Mesothelial cell of epicardium (in vitro differentiated cells): ENCODE measurements at places on chromosomes 3 and 15.

- DNase-seq = no peak
- H3K36me3 ChIP-seq = peaks cover 7% of the 10 kb centered on the region
- H3K27ac ChIP-seq = no peak overlapping the region
Measured at GRCh38 chr3:172068977-172069376, 29.6 kb downstream of the FNDC3B start.

- H3K4me1 ChIP-seq = peaks cover 8% of the 10 kb centered on the region
- H3K4me3 ChIP-seq = peak within 1 kb of the TSS; percentile 45
- DNase-seq = no peak
Measured at GRCh38 chr3:12545473-12545791, at the start of gene MKRN2OS. TSS of gene MKRN2OS (minus strand) at chr3:12545499. CDS start at chr3:12545464, 35 bp downstream.

DNA sequence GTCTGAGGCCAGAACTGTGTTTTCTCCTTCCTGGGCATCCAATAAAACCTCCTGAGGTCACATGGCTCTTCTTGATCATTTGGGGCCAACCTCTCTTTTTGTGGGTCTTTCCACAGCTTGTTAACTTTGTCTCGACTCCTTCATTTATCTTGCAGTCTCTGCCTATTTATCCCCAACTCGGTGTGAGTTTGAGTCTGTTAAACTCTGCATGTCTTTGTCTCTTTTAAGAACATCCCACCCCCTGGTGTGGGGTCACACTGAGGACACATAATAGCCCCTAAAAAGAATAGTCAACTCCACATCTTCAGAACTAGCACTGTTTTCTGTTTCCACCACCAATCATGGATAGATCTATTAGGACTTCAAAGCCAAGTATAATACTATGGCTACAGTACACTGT, 187.2 kb downstream of the TLE3 start:
- no peak overlapping the region for H3K27ac ChIP-seq
- peaks cover 8% of the 10 kb centered on the region for H3K4me1 ChIP-seq
- no peaks in the 10 kb centered on the region for H3K36me3 ChIP-seq
- peaks cover 40% of the 10 kb centered on the region for H3K27me3 ChIP-seq
- no peak for DNase-seq
- H3K4me3 ChIP-seq = no peak overlapping the region

GRCh38 chr15:55282284-55282833, 7.3 kb downstream of the RAB27A start:
- no peaks in the 10 kb centered on the region for H3K27me3 ChIP-seq
- H3K4me1 ChIP-seq = peaks cover 9% of the 10 kb centered on the region
- H3K36me3 ChIP-seq = peaks cover 7% of the 10 kb centered on the region
- no peak for DNase-seq
- no peak overlapping the region for H3K4me3 ChIP-seq
- no peak overlapping the region for H3K27ac ChIP-seq

DNA sequence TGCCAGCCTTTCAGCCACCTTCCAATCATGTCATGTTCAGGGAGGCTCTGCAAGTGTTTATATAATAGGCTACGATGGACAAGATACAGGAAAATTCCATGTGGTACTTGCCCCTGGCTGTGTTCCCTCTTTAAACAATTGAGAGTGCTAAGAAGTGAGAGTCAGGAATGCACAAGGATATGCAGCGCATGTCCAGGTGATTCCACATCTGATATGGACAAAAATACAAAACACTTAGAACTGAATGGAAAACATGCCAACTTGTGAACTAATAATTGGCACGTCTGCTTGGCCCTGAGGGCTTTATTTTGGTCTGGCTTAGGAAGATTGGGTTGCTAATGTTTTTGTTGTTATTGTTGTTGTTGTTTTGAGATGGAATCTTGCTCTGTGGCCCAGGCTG, 100.9 kb downstream of the CEMIP start:
- peaks cover 7% of the 10 kb centered on the region for H3K27me3 ChIP-seq
- H3K4me3 ChIP-seq = no peak overlapping the region
- no peaks in the 10 kb centered on the region for H3K4me1 ChIP-seq

GRCh38 chr15:76533995-76534394, 197.4 kb downstream of the ISL2 start:
- DNase-seq = no peak
- H3K27me3 ChIP-seq = no peaks in the 10 kb centered on the region
- no peak overlapping the region for H3K27ac ChIP-seq

DNA sequence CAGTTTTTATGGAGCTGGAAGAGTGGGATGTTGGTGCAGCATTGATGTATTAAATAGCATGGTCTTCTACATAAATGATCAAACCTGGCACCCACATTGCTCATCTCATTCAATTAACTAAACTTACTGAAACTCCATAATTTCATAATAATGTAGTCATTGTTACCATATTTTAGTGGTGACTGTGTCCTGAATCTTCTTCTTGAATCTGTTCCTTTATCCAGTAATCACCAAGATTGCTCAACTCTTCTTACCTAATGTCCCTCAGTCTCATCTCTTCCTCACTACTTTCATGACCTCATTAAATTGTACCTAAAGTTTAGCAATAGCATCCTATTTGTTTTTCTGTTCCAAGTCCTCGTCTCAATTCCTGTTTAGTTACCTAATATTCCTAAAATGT, 69.8 kb downstream of the FGF7 start:
- H3K36me3 ChIP-seq = no peaks in the 10 kb centered on the region
- no peak overlapping the region for H3K4me3 ChIP-seq
- DNase-seq = no peak
- H3K4me1 ChIP-seq = peaks cover 22% of the 10 kb centered on the region
- no peaks in the 10 kb centered on the region for H3K27me3 ChIP-seq

GRCh38 chr15:56978898-56979662, 60.6 kb downstream of the TCF12 start:
- H3K4me1 ChIP-seq = peaks cover 27% of the 10 kb centered on the region
- no peak overlapping the region for H3K4me3 ChIP-seq
- H3K27ac ChIP-seq = no peak overlapping the region

DNA sequence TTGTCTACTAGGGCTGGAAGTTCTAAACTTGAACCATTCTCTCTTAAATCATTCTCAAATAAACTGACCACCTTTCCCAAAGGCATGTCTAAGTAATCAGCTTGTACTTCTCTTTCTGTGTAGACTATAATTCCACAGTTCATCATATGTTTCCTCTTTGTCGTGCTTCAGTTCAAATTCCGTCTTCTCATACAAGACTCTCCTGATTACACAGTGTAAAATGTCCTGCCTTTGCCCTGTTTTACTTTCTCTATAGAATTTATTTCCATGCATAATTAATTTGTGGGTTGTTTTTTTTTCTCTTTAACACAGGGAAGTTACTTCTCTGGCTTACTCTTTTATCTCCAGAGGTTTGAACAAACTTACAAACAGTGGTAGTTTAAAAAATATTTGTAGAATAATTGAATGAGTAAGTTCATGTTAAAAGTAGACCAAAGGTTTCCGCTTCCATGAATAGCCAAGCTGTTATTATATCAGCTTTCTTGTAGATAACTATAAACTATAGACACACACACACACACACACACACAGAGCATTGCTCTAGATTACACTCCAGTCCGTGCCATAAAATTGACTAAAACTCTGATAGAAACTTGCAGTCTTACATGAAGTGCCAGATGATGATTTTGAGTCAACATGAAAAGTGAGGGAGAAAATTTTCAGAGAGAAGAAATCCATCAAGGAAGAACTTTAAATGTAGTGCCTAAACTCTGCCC, 119.0 kb downstream of the SUCNR1 start:
- no peak overlapping the region for H3K4me3 ChIP-seq
- H3K27ac ChIP-seq = no peak overlapping the region
- no peaks in the 10 kb centered on the region for H3K36me3 ChIP-seq
- no peaks in the 10 kb centered on the region for H3K4me1 ChIP-seq

- no peaks in the 10 kb centered on the region for H3K27me3 ChIP-seq
- H3K4me1 ChIP-seq = peaks cover 14% of the 10 kb centered on the region
- H3K27ac ChIP-seq = no peak overlapping the region
- H3K4me3 ChIP-seq = no peak overlapping the region
Measured at GRCh38 chr15:95620934-95621579, 709.4 kb upstream of the NR2F2 start.

DNA sequence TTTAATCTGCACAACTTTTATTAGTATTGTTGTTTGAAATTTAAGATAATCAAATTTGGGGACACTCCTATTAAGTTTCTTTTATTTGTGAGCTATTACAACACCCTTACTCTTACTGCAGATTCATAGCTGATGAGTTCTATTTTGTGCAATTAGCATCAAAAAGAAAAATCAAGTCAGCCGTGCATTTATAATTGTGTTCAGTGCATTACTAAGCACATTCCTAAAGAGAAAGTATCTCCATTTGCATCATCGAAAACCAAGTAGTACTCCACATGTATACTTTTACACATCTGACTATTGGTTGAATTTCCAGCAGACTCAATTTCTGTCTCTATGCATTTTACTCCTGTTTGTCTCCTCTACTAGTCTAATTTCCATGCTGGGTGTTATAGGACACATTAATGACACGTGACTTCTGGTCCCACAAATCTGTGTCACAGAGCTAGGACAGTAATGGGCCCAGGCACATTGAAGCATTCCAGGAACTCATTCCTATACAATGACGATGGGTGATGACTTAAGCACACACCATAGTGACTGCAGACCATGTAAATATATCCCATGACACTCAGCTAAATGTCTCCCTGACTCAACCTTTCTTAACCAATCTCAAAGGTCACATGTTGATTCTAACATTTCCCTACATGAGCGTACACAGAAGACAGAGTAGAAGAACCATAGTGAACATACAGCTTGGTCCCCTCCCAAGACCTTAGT, 477.5 kb downstream of the LPP start:
- H3K4me1 ChIP-seq = peaks cover 17% of the 10 kb centered on the region
- H3K27me3 ChIP-seq = no peaks in the 10 kb centered on the region
- no peak overlapping the region for H3K27ac ChIP-seq
- H3K4me3 ChIP-seq = no peak overlapping the region
- peaks cover 30% of the 10 kb centered on the region for H3K36me3 ChIP-seq

- H3K27ac ChIP-seq = no peak overlapping the region
- H3K4me3 ChIP-seq = no peak overlapping the region
- DNase-seq = no peak
- peaks cover 14% of the 10 kb centered on the region for H3K27me3 ChIP-seq
Measured at GRCh38 chr3:179852142-179852905, 184.4 kb downstream of the PEX5L start.

GRCh38 chr3:139718415-139718814, 40.6 kb upstream of the NMNAT3 start:
- H3K27me3 ChIP-seq = peaks cover 6% of the 10 kb centered on the region
- no peak overlapping the region for H3K27ac ChIP-seq
- DNase-seq = no peak
